Cortex of kidney (tissue), 1 donor: ENCODE measurements at places on chromosomes 16 and 17.

GRCh38 chr17:9255833-9256232, 234.5 kb downstream of the NTN1 start:
- no peak for DNase-seq

DNA sequence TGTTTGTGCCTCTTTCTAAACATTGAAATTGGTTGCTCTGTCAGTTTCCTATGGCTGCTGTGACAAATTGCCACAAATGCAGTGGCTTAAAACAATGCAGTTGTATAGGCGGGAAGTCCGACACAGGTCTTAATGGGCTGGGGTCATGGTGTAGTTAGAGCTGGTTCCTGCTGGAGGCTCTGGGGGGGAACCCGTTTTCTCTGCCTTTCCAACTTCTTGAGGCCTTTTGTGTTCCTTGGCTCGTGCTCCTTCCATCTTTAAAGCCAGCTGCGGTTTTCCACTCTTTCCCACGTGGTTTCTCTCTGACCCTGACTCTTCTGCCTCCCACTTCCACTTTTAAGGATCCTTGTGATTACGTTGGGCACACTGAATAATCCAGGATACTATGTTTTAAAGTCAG, 12.5 kb downstream of the EPN2 start:
- no peak for DNase-seq

DNA sequence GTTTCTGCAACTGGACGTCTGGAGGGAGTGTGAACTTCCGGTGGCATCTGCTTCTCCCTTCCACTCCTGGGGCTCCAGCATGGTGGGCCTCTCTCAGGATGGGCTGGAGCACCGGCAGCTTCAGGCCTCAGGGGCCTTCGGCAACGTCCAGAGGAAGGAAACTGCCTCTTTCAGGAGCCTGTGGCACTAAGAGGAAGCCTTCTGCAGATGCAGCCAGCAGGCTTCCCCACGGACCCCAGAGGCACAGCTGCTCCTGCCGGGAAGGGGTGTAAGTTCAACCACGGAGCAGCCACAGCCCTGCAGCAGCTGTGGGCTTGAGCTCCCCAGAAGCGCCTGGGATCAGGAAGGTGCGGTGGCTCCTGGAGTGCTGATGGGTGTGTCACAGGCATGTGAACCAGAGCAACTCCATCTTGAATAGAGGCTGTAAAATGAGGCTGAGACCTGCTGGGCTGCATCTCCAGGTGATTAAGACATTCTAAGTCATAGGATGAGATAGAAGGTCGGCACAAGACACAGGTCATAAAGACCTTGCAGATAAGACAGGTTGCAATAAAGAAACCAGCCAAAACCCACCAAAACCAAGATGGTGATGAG, 50.8 kb upstream of the KLHDC4 start:
- DNase-seq: no peak

DNA sequence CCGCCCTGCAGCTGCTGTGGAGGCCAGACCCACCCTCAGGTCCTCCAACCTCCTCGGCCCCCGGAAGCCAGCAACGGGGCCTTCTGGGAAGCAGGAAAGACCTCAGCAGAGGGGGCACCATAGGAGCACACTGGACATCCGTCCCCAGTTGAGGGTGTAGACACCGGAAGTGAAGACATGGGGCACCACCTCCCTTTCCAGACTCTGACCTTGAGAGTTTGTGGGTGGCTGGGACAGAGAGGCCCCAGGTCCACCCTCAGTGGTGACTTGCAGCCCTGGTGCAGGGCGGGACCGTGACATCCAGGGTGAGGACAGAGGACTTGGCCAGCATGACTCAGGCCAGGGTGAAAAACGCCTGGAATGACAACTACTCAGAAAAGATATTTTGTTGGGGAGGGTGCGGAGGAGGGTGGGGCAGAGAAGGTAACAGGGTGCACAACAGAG, 19.9 kb downstream of the CEP295NL start:
- no peak for DNase-seq

- no peak for DNase-seq
Observed at GRCh38 chr16:67967958-67968399, 458 bp downstream of the SLC12A4 start.

DNA sequence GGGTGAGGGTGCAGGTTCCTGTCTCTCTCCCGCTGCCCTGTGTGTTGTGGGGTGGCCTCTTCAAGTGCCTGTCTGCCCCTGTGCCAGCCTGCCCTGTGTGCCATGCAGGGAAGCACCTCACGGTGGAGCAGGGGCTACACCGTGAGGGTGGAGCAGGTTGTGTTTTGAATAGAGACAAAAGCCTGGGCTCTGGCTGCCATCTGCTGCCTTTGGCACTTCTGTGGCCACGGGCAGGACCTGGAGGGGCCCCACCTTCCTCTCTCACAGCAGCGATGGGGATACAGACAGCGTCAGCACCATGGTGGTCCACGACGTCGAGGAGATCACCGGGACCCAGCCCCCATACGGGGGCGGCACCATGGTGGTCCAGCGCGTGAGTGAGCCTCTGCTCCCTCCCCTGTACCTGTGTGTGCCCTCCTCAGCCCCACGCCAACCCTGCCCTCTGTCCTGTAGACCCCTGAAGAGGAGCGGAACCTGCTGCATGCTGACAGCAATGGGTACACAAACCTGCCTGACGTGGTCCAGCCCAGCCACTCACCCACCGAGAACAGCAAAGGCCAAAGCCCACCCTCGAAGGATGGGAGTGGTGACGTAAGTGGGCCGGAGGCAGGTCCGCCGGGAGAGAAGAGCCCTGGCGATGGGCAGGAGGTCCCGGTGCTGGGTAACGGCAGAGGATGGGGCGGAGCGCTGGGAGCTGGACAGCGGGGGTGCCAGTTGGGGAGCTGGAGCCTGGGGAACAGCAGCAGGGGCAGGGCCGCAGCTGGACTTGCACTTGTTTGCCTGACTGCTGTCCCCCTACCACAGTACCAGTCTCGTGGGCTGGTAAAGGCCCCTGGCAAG, 5.4 kb upstream of the C17orf107 start:
- DNase-seq: no peak

DNA sequence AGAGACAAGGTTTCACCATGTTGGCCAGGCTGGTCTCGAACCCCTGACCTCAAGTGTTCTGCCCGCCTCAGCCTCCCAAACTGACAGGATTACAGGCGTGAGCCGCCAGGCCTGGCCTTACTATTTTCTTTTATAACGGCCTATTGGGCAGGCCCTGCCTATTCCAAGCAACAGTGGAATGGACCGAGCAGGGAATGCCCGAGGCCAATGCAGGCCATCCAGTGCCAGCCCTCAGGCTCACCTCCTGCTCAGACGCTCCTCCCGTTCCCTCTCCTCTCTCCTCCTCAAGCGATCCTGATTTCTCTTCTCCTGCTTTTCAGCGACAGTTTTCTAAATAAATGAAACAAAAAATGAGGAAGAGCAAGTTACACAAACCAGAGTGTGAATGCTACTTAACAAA, 12.4 kb downstream of the HBQ1 start:
- DNase-seq: no peak

- DNase-seq: no peak
Observed at GRCh38 chr16:85574672-85575475, 38.2 kb upstream of the GSE1 start.

DNA sequence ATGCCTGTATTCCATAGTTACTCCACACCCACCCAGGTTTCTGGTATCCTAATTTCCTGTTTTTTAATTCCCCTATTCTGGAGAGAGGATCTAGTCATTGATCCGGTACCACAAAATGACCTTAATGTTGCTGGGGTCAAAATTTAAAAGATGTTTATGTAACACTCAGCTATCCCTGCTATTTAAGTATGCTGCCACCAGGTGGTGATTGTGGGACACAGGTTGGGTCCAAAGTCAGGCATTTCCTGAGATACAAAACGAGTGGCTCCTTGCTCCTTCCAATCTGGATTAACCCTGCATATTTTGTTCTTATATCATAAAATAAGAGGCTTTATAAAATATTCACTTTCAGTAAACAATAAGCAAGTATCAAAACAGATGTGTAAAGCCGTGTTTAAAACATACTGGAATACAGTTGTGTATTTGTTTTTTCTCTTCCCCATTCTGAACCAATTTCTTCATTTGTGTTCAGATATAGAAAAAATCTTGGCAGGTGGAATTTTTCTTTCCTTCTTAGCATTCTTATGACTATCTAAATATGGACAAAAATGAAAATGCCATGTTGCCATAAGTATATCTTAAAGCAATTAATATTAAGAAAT, 16.3 kb downstream of the HS3ST4 start:
- DNase-seq: no peak

DNA sequence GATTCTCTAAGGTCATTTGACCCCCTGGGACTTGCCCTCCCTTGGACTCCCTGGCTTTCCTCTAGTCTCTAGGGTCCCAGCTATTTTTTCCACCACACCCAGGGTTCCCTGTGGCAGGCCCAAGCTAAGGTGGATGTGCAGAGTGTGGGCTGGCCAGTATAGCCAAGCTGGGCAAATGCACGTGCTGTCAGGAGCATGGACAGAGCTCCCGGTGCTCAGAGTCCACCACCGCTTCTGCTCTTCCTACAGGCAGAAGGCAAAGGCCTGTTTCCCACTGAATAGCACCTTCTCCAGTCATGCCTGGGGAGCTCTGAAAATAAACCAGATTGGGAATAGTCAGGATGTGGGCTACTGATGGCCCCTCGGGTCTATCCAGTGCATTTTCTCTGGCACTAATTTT, 53.3 kb downstream of the GNAO1 start:
- DNase-seq: no peak

DNA sequence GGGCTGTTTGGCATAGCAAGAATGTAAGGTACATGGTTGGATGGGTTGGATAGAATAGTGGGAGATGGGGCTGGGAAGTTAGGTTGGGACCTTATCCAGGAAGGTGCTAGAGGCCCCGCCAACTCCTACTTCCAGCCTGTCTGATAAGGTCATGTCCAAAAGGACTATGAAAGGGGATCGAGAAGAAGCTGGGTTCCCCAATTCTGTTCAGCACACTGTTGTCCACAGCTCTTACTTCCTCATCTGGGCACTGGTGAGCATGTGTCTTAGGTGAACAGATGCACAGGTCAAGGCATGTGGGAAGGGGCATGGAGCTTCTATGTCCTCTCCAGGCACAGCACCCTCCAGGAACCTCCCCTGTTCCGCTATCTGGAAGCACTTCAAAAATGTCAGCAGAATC, 5.6 kb upstream of the ULK2 start:
- DNase-seq: no peak

- no peak for DNase-seq
Observed at GRCh38 chr16:86747761-86748160, 169.4 kb downstream of the FOXL1 start.

DNA sequence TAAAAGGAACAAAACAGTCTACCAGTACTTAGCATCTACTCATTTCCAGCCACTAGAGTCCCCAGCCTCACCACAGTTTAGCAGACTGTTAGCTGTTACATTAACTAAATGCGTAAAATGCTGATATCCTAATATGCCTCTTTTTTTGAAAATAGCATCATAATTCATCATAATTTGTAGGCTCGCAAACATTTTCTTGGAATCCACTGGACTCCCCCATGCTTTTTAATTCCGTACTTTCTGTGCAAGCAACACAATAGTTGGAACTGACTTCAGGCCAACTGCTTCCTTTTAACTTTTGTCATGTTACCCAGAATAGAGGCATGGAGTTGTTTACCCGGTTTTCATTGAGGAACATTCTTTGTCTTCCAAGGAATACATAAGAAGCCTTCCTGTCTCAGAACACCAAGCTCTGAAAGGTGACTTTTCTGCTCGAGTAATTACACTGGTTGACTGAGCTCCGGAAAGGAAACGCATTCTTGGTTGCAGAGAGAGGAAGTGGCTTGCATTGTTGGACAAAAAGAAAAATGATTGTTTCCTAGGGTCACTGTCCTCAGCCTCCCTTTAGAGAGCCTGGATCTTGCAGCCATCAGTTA, 30.9 kb upstream of the SEC14L1 start:
- DNase-seq: no peak

DNA sequence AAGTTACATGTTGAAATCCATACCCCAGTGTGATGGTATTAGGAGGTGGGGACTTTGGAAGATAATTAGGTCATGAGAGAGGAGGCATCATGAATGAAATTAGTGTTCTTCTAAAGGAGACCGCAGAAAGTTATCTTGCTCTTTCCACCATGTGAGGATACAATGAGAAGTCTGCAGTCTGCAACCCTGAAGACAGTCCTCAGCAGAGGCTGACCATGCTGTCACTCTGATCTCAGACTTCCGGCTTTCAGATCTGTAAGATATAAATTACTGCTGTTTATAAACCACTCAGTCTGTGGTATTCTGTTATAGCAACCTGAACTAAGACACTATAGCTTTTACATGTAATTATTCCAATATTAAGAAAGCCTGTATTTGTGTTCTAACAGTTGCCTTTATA, 116.7 kb upstream of the CES5A start:
- no peak for DNase-seq

- no peak for DNase-seq
Observed at GRCh38 chr17:49469831-49470810, 25.0 kb upstream of the NGFR start.

DNA sequence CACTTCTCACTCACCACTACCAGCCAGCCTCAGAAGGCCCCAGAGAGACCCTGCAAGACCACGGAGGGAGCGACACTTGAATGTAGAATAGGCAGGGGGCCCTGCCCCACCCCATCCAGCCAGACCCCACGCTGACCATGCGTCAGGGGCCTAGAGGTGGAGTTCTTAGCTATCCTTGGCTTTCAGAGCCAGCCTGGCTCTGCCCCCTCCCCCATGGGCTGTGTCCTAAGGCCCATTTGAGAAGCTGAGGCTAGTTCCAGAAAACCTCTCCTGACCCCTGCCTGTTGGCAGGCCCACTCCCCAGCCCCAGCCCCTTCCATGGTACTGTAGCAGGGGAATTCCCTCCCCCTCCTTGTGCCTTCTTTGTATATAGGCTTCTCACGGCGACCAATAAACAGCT, 5.1 kb upstream of the PDK2 start:
- DNase-seq: no peak

- DNase-seq: peak; percentile 37
Observed at GRCh38 chr16:50665128-50665878, 15.8 kb downstream of the SNX20 start.

- DNase-seq: no peak
Observed at GRCh38 chr16:70611785-70612303, 34.5 kb upstream of the IL34 start.

DNA sequence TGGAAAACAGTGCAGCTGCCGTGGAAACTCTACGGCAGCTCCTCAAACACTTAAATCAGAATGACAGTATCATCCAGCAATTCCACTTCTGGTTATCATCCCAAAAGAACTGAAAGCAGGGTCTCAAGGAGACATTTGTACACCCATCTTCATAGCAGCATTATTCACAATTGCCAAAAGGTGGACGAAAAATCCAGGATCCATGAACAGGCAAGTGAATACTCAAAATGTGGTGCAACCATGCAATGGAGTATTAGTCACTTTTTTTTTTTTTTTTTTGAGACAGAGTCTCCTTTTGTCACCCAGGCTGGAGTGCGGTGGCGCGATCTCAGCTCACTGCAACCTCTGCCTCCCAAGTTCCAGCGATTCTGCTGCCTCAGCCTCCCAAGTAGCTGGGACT, 10.6 kb upstream of the AATK start:
- no peak for DNase-seq
